Left renal pelvis (tissue), 4 donors: ENCODE measurements at places on chromosomes 2 and 18. TPM values are rescaled to one million over a fixed set of nuclear protein-coding genes. Genes with fewer than 3 reads are reported as not detected.

The VWC2L gene
- 0.06 TPM for polyA plus RNA-seq

The IL36B gene
- not detected for polyA plus RNA-seq

The DNAH7 gene
- 9.1 TPM for polyA plus RNA-seq

The KCNG3 gene
- polyA plus RNA-seq, result 0.89 TPM

The PID1 gene
- polyA plus RNA-seq, result 4.1 TPM

The MYOM1 gene
- 6.7 TPM for polyA plus RNA-seq

The IL36G gene
- not detected for polyA plus RNA-seq

The CD226 gene
- 4.1 TPM for polyA plus RNA-seq

The HOXD12 gene
- polyA plus RNA-seq, result 0.63 TPM

The USP14 gene
- polyA plus RNA-seq, result 68.5 TPM

The INHA gene
- 1.9 TPM for polyA plus RNA-seq

The PFN4 gene
- 1.9 TPM for polyA plus RNA-seq

The GALNT14 gene
- polyA plus RNA-seq, result 47.3 TPM

The THUMPD2 gene
- polyA plus RNA-seq, result 16.6 TPM

The RFX8 gene
- 0.82 TPM for polyA plus RNA-seq

The NR4A2 gene
- polyA plus RNA-seq, result 0.58 TPM

The HADHA gene
- polyA plus RNA-seq, result 202 TPM

The FOXD4L1 gene
- 0.16 TPM for polyA plus RNA-seq

The RASGRP3 gene
- polyA plus RNA-seq, result 20.4 TPM

The ABCG8 gene
- 0.76 TPM for polyA plus RNA-seq

The GALNT3 gene
- polyA plus RNA-seq, result 22.7 TPM

The C1GALT1C1L gene
- polyA plus RNA-seq, result 2.0 TPM

The LHCGR gene
- 7.0 TPM for polyA plus RNA-seq

The RIT2 gene
- 0.14 TPM for polyA plus RNA-seq

The DHRS9 gene
- 0.89 TPM for polyA plus RNA-seq

The ANKRD30BL gene
- 0.57 TPM for polyA plus RNA-seq

The CHST9 gene
- 4.3 TPM for polyA plus RNA-seq

The LYPD6B gene
- polyA plus RNA-seq, result 35.7 TPM

The DSG1 gene
- 0.18 TPM for polyA plus RNA-seq

The NAT8 gene
- polyA plus RNA-seq, result 18.8 TPM

The GPC1 gene
- 33.3 TPM for polyA plus RNA-seq

The CCDC74B gene
- polyA plus RNA-seq, result 12.8 TPM

The TTC39C gene
- 12.1 TPM for polyA plus RNA-seq

The MYO5B gene
- 29.4 TPM for polyA plus RNA-seq
